ENCODE measurements at places on chromosomes 7 and 10.

DNA sequence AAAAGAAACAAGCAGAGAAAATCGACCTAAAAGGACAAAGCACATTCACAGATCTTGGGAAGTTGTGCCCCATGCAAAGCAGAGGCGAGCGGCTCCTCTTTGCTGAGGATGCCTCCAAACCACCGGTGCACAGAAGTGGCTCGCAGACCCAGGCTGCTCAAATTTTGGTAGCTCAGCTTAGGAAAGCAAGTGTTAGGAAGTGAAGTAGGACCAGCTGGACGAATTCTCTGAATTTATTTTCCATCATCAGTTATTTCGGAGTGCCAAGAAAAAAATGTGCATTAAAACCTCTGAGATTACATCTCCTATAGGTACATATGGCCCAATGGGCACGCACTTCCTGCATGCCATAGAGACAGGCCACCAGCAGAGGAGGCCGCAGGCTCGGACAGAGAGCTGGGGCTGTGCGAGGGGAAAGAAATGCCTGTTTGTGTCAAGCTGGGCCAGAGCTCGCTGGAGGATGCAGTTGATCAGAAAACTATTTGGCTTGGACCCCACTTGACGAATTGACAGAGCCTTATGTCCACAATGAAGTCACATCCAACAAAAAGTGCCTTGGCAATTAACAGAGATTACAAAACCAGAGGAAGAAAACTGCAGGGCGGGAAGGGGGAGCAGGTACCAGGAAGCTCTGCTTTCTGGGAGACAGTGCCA, 122.3 kb upstream of the LYZL2 start:
- DNase-seq, result peak; percentile 80

- no peak for DNase-seq
Observed at GRCh38 chr10:71331736-71332135, 12.7 kb downstream of the SLC29A3 start.

DNA sequence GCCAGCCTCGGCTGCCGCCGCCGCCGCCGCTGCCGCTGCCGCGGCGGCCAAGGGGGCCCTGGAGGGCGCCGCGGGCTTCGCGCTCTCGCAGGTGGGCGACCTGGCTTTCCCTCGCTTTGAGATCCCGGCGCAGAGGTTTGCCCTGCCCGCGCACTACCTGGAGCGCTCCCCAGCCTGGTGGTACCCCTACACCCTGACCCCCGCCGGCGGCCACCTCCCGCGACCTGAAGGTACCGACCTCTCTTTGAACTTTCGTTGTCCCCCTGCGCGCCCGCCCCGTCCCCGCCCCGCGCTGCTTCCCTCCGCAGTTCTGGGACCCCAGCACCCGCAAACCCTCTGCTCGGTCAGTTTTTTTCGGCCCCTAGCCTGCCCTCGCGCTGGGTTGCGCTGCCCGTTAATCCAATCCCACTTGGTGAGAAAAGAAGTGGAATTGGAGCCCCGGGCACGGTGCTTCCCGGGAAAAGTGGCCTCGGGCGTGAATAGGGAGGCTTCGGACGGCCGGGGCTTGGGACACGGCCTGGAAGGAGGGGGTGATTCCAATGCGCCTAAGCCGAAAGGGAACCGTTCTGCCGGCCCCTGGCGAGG, 543 bp downstream of the HMX3 start:
- DNase-seq, result no peak

GRCh38 chr10:124496620-124497019, 35.0 kb downstream of the LHPP start:
- no peak for DNase-seq

- no peak for DNase-seq
Observed at GRCh38 chr10:70272925-70273316, 10.9 kb downstream of the NPFFR1 start.

DNA sequence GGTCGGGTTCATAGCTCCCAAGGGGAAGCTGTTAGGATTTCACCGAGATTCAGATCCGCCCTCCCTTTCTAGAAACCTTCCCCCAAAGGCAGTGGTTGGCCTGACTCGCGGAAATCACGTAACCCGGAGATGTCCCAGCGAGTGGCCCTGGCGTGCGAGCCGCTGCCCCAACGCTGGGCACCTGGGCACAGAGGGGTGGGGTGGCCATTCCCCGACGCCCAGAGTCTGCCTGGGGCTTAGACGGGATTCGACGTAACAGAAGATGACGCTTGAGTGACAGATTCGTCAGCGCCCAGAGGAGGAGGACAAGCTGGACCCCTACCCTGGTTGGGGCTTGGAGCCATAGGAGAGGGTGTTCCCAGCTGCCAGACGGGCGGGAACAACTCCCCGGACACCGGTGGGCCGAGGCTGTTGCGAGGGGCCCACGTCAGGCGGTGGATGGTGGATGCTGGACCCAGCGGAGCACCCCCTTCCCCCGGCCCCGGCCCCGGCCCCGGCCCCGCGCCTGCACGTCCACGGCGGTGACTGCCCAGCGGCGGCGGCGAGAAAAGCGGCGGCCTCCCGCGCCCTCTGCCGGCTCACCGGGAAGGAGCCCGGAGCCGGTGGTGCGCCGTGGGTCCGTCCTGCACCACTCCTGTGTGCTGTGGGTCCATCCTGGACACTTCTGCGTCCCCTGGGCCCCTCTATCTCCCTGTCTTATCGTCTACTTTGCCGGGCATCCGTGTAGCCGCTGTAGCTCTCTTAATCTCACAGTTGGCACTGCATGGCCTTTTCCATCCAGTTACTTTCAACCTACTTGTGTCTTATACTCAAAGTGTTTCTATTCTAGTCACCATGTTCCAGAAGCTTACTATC, 35.4 kb upstream of the KNDC1 start:
- no peak for DNase-seq

DNA sequence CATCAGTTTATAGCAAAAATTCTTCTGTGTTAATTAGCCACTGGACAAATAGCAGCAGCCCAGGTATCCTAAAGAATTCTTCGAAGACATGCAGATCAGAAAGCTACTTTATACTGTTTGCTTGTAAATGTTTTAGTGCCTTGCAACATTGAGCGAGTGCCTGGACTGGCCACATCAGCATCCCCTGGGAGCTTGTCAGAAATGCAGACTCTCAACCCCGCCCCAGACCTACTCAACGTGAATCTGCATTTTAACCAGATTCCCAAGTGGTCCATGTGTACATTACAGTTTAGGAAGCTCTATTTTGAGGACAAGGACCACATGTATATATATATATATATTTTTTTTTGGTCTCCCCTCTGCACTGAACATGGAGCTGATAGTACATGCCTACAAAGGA, 18.5 kb upstream of the PLEKHS1 start:
- no peak for DNase-seq

DNA sequence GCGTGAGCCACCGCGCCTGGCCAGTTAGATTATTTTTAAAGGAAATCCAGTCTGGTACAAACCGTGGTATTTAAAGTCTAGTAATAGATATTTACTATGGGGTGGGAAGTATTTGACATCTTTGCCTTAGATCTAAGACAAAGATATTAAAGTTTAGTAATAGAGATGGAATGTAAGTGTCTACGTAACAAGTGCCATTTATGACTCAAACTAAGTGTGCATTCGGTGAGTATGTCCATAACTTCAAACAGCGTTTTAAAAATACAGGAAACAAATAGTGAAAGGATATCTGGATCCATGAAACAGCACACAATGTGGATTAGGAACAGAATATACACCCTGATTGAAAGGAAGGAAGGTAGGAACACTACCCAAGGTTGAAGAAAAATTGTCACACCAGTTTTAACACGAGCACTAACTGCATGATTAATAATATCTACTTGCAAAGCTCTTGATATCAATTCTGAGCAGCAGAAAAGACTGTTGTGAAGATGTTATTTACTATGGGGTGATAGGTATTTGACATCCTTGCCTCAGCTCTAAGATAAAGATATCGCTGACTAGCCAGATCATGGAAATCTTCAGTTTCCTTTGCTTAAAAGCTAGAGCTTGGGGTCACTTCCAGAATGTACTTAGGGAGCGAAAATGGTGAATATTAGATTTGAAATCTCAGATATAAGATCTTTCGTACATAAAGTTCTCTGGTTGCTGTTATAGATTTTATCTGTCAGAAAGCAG, 48.7 kb downstream of the EPC1 start:
- DNase-seq, result no peak

- DNase-seq, result no peak
Observed at GRCh38 chr10:98956576-98957260, 278.9 kb downstream of the HPSE2 start.

- DNase-seq, result no peak
Observed at GRCh38 chr10:122504610-122504950, 43.2 kb downstream of the HTRA1 start.

DNA sequence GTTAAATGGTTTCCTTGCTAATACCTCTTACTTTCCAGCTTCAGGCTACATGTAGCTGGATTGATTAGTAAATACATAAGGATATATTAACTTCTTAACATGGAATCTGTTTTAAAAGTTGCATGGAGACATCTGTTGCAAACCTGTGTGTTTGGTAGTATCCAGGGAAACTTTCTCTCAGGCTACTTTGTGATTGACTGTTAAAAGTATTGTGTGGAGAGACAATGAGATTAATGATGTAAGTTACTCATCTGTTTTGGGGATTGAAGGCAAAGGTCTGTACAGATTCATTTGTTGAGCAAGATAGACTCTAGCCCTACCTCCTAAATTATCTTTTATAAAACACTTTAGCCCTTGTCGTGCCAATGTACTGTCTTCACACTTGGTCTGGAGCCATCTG, 6.6 kb downstream of the CREB5 start:
- no peak for DNase-seq

- DNase-seq, result no peak
Observed at GRCh38 chr7:94969434-94970084, 62.2 kb downstream of the PPP1R9A start.

GRCh38 chr7:31190906-31191305, 138.8 kb downstream of the ADCYAP1R1 start:
- DNase-seq, result no peak

DNA sequence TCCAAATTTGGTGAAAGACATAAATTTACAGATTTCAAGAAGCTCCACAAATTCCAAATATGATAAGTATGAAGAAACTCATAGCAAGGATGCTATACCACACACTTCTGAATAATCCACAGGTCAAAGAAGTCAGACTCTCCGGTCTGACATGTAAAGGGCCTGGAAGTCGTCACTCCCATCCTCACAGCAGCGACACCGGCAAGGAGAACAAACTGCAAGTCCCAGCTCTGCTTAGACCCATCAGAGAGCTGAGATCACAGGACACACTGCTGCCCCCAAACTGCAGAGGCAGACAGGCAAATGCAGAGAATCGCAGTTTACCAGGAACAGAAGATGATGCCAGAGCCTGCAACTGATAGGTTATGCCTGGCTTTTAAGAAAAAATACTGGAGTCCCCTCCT, 62.0 kb downstream of the AMZ1 start:
- no peak for DNase-seq

DNA sequence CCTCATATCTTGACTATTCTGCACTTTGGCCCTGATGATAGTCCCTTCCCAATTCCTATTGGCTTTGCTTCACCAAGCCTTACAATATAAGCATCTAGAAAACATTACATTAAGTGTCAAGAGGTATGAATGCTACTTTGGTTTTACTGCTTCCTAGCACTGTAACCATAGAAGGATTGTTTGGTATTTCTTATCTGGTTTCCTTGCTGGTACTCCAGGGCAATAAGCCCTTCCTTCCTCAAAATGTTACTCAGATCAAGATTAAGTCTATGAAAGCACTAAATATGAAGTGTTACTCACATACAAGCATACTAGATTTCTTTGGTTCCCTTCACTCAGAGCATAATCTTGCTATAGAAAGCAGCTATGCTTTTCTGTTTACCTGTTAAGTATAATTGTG, 492.5 kb downstream of the ETV1 start:
- DNase-seq, result no peak

DNA sequence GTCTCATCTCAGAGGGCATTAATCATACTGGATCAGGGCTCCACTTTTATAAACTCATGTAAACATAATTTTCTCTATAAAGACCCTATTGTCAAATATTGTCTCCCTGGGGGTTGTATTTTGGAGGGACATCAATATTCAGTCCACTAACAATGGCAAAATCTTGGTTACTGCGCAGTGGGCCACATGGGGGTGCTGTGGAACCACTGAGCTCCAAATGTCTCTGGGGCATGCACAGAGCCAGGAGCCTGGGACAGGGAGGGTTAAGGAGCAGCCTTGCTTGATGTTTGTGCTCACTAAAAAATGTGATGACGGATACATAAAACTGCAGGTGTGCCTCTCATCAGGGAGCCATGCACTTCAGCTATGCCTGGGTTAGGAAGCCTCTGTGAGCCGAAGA, 62.1 kb upstream of the PRSS58 start:
- DNase-seq, result peak; percentile 48

DNA sequence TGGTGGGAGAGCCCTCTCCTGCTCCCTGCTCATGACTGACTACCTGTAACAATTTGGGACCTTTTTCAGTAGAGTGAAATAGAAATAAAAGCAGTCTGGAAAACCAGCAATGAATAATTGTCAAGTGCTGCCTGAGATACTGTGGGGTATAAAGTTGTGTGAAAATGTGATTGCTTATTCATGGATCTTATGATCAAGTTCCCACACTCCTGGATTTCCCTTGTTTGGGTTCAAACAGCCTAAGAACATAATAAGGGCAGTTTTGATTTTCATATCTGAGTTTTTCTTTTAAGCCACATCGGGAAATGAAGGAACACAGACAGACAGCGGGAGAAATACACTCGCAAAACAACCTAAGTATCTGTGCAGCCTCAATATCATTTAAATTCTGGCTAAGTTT, 52.9 kb downstream of the CALD1 start:
- no peak for DNase-seq

- DNase-seq, result no peak
Observed at GRCh38 chr7:127910670-127911069, 120.6 kb downstream of the LRRC4 start.

- no peak for DNase-seq
Observed at GRCh38 chr10:116886772-116887171, 37.5 kb downstream of the ENO4 start.

GRCh38 chr7:24395512-24395911, 111.5 kb downstream of the NPY start:
- no peak for DNase-seq

DNA sequence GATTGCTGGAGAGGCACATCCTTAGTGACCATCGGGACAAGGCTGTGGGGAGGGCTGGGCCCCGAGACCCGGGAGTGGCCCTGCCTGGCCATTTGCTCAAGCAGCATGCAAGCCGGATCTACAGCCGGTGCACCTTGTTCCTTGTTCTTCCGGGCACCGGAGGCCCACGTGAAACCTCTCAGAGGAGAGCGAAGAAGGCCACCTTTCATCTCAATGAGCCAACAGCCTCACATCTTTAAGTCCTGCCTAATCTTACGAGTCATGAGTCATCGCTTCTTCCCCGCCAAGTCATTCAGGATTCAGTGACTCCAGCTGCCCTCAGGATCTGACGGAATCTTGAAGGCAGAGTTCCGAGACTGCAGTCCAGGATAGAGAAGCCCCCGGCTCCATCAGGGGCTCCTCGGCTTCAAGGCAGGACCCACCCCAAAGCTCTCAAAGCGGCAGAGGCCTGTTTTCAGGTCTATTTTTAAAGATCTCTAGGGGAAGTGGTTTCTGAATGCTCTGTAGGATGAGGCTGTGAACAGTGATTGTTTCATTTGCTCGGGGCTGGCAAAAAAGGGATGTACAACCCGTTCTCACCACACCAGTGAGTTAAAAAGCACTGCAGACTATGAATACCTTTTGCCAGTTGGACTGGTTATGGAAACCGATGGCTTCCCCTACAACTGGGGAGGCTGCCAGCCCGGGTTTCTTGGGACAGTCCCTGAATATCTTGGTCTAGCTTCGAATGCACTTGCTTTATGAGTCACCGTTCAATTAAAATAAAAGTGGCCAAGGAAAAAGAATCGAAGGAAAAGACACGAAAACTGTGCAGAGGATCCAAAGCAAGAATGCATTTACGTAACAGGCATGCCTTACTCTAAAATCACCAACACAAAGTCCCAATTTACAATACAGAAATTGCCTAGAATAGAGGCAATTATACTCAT, 57.2 kb upstream of the ECHDC3 start:
- DNase-seq, result peak; percentile 52

All from activated naive CD4-positive, alpha-beta T cell treated with Interleukin-2 at 50 U/mL for 16 hours (primary cell).